Pulmonary artery endothelial cell (primary cell): ENCODE measurements at places on chromosomes 11 and 22. TPM values are rescaled to one million over a fixed set of nuclear protein-coding genes. Genes with fewer than 3 reads are reported as not detected.

The KIAA0930 gene
- 43.4 and 60.9 TPM in 2 replicates for total RNA-seq

The LRP5 gene
- 36.7 and 45.8 TPM in 2 replicates for total RNA-seq

The CPSF7 gene
- 13.0 and 16.4 TPM in 2 replicates for total RNA-seq

The APOA1 gene
- total RNA-seq = not detected in 2 replicates

The OR56A1 gene
- not detected in 2 replicates for total RNA-seq

The OMP gene
- 0.42 TPM in 1 of 2 replicates, not detected in the other for total RNA-seq
